ENCODE measurements at places on chromosomes 1 and 21.

- no peak for DNase-seq
Measured at GRCh38 chr1:150256198-150256553, 1.4 kb upstream of the CA14 start.

DNA sequence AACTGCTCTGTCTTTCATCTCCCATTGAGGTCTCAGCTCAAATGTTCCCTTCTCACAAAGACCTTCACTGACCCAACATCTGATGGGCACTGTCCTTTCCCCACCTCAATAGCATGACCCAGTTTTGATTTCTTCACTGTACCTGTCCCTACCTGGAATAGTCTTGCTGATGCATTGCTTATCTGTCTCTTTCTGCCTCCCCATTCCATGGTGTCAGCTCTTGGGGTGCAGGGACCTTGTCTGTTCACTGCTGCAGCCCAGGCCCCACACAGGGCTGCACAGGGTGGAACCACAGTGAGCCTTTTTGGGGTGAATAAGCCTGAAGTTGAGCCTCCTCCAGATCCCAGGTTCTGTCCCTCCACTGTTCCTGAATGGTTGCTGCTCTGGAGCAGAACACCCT, 414.9 kb downstream of the PTPRU start:
- DNase-seq: no peak

DNA sequence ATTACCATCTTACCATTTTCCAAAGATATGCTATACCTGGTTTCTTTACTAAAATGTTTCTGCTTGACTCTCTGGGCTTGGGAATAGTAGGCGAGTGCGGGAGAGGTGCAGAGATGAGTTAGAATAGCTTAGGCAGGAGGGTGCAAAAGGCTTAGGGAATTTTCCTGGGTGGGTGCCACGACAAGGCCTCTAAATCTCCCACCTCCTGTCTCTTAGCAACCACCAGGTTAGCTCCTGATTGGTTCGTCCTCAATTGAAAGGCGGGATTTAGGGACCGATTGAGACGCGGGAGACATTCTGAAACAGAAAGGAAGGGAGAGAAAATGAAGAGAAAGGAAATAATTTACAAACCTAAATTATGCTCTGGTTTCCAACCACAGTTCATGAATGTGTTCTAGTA, 3.1 kb downstream of the ACKR1 start:
- DNase-seq: peak; percentile 49

DNA sequence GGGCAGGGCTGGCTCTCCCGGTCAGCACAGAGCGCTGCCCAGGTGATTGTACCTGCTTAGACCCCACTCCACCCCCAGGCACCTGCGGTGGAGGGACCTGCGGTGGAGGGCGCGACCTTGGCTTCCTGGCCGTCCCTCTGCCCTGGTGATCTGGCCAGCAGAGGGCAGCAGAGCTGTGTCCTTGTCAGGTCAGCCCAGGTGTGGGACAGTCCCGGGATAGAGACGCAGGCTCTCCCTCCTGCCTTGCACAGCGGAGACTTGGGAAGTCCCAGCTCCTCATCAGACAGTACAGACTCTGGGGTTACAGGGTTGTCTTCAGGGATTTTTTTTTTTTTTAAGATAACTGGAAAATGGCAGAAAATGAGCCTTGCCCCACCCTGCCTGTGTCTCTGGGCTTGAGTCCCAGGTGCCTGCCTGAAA, 10.0 kb downstream of the SLX9 start:
- DNase-seq: peak; percentile 77

DNA sequence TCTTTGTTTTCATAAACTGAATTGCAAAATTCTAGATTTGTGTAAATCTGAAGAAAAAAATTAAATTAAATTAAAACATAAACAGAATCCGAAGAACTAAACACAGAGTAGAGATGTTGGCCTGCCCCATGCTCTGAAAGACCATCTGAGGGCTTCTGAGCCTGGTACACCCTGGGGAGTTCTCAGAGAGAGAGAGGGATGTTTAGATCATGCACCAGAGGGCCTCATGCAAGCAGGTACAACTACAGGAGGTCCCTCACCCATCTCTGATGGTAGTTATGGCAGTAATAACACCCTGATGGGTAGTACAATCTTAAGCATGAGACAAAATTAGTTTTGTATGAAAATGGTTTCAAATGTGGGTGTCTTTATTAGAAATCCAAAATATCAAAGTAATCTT, 127.7 kb downstream of the TGFB2 start:
- no peak for DNase-seq

Data from hematopoietic multipotent progenitor cell treated with erythropoietin and hydrocortisone succinate and interleukin-3 and kit ligand, for 15 days (in vitro differentiated cells).